ENCODE measurements at places on chromosomes 13 and 19.

DNA sequence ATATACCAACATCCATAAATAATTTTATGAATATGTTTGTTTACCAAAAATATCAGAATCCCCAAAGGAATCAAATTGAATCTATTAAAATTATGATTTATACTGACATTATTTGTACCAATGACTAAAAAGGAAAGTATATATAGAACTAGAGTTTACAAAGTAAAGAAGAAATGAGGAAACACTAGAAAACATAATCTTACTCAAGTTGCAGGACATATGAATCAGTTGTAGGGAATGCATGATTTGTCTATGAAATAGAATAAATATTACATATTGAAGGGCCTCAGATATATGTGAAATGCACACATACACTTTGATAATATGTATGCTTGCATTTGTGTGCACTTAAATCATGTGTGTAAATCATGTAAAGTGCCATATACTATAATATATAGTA, 1466.4 kb downstream of the EFNB2 start:
- H3K27ac ChIP-seq: no peak overlapping the region
- DNase-seq: no peak
- no peak overlapping the region for H3K4me3 ChIP-seq
- no peaks in the 10 kb centered on the region for H3K27me3 ChIP-seq
- H3K36me3 ChIP-seq: no peaks in the 10 kb centered on the region
- H3K4me1 ChIP-seq: no peaks in the 10 kb centered on the region

GRCh38 chr19:4140237-4140711, 13.2 kb upstream of the CREB3L3 start:
- H3K4me3 ChIP-seq: peak overlapping the region; percentile 5
- no peak overlapping the region for H3K27ac ChIP-seq
- H3K4me1 ChIP-seq: peaks cover 15% of the 10 kb centered on the region
- no peaks in the 10 kb centered on the region for H3K36me3 ChIP-seq

DNA sequence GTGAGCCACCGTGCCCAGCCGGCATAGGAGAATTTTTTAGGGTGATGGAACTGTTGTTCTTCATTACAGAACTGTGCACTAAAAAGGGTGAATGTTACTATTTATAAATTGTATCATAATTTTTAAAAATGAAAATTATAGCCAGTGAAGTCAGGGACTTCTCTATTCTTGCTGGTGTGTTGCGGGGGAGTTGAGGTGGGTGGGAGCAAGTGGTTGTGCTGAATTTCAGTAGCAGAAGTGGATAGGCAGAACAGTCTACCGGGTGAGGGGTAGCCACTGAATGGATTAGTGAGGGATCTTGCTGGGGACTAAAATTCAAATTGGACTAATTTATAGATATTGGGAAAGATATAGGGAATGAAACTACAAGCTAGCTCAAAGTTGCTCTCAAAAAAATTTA, 74.0 kb downstream of the CAB39L start:
- DNase-seq: no peak
- no peaks in the 10 kb centered on the region for H3K36me3 ChIP-seq

DNA sequence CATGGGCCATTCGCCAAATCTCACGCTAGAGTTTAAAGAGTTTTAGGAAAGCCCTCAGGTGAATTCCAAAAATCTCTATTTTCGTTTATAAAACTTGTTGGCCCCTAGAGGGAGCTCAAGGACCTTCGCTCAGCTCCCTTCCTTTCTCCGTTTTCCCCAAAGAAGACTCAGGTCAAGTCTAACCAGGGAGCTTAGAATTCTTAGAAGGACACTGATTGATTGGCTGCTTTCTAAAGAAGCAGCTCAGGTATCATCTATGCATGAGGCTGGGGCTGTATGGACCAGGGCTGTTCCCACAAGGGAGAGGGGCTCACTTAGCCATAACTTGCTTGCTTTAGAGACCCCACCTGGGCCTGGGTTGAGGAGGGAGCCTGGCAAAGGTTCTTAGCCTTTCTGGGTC, 20.5 kb downstream of the DZIP1 start:
- no peaks in the 10 kb centered on the region for H3K4me1 ChIP-seq
- H3K36me3 ChIP-seq: no peaks in the 10 kb centered on the region
- no peak overlapping the region for H3K27ac ChIP-seq

DNA sequence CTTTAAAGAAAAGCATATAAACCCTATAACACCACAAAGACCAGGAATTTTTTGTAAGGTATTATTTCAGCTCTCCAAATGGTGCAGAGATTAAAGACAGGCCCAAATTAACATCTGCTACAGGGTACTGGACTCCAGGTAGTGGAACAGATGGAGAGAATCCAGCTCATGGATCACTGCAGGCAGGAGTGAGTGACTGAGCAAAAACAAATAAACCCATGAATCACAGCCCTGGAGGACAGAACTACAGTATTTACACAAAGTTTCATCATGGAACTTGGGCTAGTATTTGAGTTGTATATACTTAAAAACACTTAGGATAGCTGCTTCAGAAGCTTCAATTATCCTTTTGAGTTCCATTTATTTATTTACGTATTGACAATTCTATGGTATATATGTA, 132.8 kb upstream of the SPRY2 start:
- DNase-seq: no peak
- no peaks in the 10 kb centered on the region for H3K27me3 ChIP-seq
- no peaks in the 10 kb centered on the region for H3K36me3 ChIP-seq
- H3K27ac ChIP-seq: no peak overlapping the region
- no peak overlapping the region for H3K4me3 ChIP-seq

GRCh38 chr19:58317476-58318072, 9.2 kb upstream of the ZSCAN22 start:
- H3K4me1 ChIP-seq: no peaks in the 10 kb centered on the region
- no peak overlapping the region for H3K27ac ChIP-seq

- DNase-seq: no peak
- H3K4me3 ChIP-seq: no peak within 1 kb of the TSS
- no peaks in the 10 kb centered on the region for H3K4me1 ChIP-seq
- no peaks in the 10 kb centered on the region for H3K36me3 ChIP-seq
These were observed at the start of gene CEACAM19 for GRCh38 chr19:44671400-44671799. Gene CEACAM19, plus strand, starts transcription at chr19:44671482. Its CDS starts 450 bp downstream, at chr19:44671932.

GRCh38 chr19:51821456-51821855, 26.5 kb downstream of the FPR3 start:
- no peak overlapping the region for H3K27ac ChIP-seq
- no peak for DNase-seq
- H3K27me3 ChIP-seq: no peaks in the 10 kb centered on the region
- H3K4me1 ChIP-seq: no peaks in the 10 kb centered on the region
- H3K4me3 ChIP-seq: no peak overlapping the region

GRCh38 chr19:35090506-35091214, 25.0 kb upstream of the FXYD3 start:
- no peaks in the 10 kb centered on the region for H3K27me3 ChIP-seq
- H3K4me1 ChIP-seq: peaks cover 10% of the 10 kb centered on the region
- no peaks in the 10 kb centered on the region for H3K36me3 ChIP-seq
- no peak overlapping the region for H3K27ac ChIP-seq

- DNase-seq: no peak
- H3K27ac ChIP-seq: no peak overlapping the region
- no peaks in the 10 kb centered on the region for H3K4me1 ChIP-seq
- no peak overlapping the region for H3K4me3 ChIP-seq
These were observed 153.6 kb upstream of the TMTC4 start for GRCh38 chr13:100828226-100828625.

DNA sequence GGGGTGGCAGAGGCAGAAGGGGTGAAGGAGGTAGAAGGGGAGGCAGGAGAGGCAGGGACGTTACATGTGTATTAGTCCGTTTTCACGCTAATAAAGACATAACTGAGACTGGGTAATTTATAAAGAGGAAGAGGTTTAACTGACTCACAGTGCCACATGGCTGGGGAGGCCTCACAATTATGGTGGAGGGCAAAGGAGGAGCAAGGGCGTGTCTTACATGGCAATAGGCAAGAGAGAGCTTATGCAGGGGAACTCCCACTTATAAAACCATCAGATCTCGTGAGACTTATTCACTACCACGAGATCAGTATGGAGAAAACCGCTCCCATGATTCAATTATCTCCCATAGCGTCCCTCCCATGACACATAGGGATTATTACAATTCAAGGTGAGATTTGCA, 19.0 kb upstream of the ACOD1 start:
- H3K27me3 ChIP-seq: peaks cover 2% of the 10 kb centered on the region
- no peak overlapping the region for H3K27ac ChIP-seq
- no peaks in the 10 kb centered on the region for H3K36me3 ChIP-seq
- no peak for DNase-seq
- peaks cover 3% of the 10 kb centered on the region for H3K4me1 ChIP-seq

DNA sequence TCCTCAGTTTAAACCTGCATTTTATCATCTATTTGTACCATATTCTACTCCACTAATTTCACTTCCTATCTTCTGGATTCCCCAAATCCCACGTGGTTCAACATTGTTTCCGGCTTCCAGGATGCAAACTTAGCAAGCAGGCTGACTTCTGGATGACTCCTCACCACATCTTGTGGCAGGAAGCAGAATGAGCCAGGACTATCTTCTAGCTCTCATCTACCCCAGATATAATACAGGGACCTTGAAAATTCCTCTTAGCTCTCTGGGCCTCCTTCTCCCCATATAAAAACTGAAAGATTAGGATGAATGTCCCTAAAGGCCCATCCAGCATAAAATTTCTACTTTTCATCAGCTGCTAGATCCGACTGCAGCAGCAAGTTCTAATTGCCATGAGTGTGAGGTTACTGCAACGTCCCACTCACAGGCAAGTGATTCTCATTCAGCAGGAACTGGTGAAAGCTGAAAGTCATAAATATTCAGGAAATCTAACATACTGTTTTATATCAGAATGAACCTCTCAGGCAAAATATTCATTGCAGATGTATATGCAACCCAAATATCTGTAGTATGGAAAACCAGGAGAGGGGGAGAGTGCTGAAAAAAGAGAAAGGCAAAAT, 93.4 kb downstream of the KCTD12 start:
- H3K27me3 ChIP-seq: no peaks in the 10 kb centered on the region
- H3K4me3 ChIP-seq: no peak overlapping the region
- H3K27ac ChIP-seq: no peak overlapping the region
- DNase-seq: no peak
- H3K4me1 ChIP-seq: no peaks in the 10 kb centered on the region
- H3K36me3 ChIP-seq: no peaks in the 10 kb centered on the region

DNA sequence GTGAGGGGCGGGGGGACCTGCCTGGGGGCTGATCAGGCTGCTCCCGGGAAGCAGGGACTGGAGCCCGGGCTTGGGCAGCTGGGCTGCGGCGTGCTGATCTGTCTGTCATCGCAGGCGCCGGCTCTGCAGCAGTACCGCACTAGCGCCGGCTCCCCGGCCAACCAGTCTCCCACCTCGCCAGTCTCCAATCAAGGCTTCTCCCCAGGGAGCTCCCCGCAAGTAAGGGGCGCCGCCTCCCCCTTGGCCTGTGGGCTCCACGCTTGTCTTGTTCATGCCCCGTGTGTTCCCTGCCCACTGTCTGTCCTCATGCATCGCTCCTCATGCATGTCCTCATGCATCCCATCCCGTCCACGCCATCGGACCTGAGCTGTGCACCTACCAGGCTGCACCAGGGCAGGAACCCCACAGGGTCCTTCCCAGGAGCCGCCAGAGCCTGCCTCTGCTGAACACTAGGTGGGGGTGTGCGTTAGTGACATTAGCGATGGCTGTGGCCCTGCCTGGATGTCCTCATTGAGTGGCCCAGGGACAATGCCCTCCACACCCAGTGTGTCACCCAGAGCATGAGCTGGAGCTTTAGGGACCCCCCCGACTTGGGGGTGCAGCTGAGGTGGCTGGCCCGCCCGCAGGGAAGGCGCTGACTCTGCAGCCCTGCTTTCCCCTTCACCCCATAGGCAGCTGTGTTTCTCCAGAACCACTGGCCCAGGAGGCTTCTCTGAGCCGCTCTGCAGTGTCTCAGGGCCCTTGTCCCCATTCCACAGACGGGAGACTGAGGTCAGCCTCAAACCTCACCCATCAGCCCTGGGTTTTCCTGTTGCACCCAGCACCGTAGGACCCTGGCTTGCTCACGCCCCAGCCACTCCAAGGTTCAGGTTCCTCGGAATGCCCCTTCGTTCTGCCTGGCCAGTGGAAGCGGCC, 19.5 kb downstream of the COMP start:
- no peaks in the 10 kb centered on the region for H3K4me1 ChIP-seq
- H3K36me3 ChIP-seq: no peaks in the 10 kb centered on the region
- no peaks in the 10 kb centered on the region for H3K27me3 ChIP-seq
- DNase-seq: no peak

DNA sequence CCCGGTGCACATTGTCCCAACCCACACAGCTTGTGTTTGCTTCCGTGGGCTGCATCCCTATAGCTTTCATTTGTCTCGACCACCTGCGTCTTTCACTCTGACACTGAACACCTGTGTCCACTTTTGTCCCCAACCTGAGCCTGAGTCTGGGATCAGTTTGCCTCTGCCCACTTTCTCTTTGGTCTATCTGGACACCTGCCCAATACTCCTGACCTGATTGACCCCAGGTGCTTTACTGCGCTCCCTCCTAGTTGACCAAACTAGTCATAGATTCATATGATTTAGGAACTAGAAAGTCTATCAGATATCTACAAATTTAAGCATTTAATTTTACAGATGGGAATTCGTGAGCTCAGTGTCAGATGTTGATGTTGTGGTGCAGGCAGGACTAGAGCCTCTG, 209.9 kb downstream of the DCT start:
- H3K4me3 ChIP-seq: no peak overlapping the region
- H3K27ac ChIP-seq: no peak overlapping the region
- DNase-seq: no peak

DNA sequence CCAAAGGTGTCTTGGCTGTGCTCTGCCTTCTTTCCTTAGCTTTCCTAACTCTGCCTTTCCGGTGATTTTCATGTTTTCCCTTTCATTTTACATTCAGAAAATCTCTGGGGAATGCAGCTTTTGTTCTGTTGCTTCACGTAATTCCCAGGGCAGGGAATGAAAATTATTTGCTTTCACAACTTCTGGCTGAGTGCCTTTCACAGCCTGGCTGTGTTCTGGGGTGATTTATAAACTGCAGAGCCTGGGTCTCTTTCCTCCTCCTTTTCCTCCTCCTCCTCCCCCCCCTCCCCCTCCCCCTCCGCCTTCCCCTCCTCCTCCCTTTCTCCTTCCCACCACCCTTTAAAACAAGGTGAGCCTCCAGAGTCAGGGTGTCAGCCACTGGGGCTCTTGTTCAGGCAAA, 84.3 kb downstream of the RNASEH2B start:
- DNase-seq: no peak
- H3K27me3 ChIP-seq: peaks cover 2% of the 10 kb centered on the region
- no peaks in the 10 kb centered on the region for H3K36me3 ChIP-seq
- no peak overlapping the region for H3K27ac ChIP-seq

DNA sequence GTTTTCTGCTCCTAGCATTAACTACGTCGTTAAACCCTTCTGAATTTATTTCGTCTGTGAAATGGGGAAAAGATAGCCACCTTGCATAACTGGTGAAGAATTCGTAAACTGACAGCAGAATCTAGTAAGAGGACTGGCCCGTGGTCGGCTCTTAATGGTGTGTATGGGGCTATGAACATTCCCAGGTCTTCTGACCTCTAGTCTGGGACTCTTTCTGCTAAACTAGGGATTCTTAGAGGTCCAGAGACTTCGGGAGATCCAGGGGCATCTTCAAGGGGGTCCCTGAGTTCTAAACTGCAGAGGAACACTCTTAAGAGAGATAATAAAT, 231.1 kb upstream of the SERP2 start:
- peaks cover 14% of the 10 kb centered on the region for H3K4me1 ChIP-seq
- H3K27me3 ChIP-seq: peaks cover 18% of the 10 kb centered on the region
- no peak for DNase-seq
- no peaks in the 10 kb centered on the region for H3K36me3 ChIP-seq
- H3K27ac ChIP-seq: no peak overlapping the region
- H3K4me3 ChIP-seq: peak overlapping the region; percentile 85

- H3K27me3 ChIP-seq: peaks cover 19% of the 10 kb centered on the region
- H3K4me3 ChIP-seq: peak overlapping the region; percentile 94
- DNase-seq: no peak
- peaks cover 37% of the 10 kb centered on the region for H3K4me1 ChIP-seq
- H3K27ac ChIP-seq: peak overlapping the region; percentile 97
These were observed 679 bp upstream of the CDADC1 start for GRCh38 chr13:49246850-49247642.

Measured in activated CD8-positive, alpha-beta T cell treated with anti-CD3 and anti-CD28 coated beads, Interleukin-2, amount 10 ng/mL, durations not matched to agents 7 days and 5 days (primary cell).